Central memory CD8-positive, alpha-beta T cell (primary cell): ENCODE measurements at places on chromosomes 1 and 21.
A peak's percentile ranks its signal among the peaks of the same experiment; 100 is the strongest.

DNA sequence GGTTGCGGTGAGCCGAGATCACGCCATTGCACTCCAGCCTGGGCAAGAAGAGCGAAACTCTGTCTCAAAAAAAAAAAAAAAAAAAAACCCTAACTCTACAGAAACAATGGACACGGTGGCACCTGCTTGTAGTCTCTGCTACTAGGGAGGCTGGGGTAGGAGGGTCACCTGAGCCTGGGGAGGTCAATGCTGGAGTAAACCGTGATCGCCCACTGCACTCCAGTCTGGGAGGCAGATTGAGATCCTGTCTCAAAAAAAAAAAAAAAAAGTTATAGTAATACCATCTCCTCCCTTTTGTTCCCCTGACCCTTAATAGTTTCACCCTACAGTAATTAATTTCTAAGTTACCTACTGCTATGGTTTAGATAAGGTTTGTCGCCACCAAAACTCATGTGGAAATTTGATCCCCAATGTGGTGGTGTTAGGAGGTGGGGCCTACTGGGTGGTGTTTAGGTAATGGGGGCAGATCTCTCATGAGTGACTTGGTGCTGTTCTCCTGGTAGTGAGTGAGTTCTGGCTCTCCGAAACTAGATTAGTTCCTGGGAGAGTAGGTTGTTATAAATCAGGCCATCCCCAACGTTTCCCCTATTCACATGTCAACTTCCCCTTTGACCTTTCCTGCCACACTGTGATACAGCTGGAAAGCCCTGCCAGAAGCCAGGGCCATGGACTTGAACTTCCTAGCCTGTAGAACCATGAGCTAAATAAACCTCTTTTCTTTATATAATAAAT, 9.8 kb downstream of the FBXO42 start:
- DNase-seq = no peak

GRCh38 chr1:38852780-38853179, 6.8 kb downstream of the RRAGC start:
- DNase-seq = no peak

DNA sequence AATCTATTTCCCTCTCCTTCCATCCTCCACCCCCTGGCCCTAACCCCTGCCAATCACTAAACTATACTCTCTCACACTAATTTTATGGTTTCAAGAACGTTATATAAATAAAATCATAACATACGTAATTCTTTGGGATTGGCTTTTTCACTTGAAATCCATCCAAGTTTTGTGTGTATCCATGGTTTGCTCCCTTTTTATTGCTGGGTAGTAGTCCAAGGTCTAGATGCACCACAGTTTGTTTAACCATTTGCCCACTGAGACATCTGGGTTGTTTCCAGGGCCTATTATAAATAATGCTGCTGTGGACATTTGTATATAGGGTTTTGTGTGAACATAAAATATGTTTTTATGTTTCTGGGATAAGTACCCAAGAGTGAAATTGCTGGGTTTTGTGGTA, 61.4 kb downstream of the TEX35 start:
- no peak for DNase-seq

- no peak for DNase-seq
These were observed 72.6 kb upstream of the USP24 start for GRCh38 chr1:55287723-55288122.

DNA sequence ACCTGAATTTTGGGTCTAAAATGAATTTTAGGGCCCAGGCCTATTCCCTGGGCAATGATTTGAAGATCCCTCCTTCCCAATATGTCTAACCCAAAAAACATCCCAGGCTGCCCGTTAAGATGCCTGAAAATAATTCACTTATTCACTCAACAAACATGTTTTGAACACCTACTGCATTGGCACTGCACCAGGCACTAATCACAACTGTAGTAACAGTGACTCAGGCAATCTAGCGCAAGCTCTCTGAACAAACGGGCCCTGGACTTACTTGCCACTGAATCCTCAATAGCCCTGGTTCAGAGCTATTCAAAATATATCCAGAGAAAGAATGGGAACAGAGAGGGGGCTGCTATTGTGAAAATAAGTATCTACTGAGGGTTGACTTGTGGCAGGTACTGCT, 4.2 kb downstream of the CD244 start:
- DNase-seq = no peak

- DNase-seq = no peak
These were observed 217.1 kb downstream of the NFIA start for GRCh38 chr1:61299463-61299862.

- DNase-seq = no peak
These were observed 11.7 kb downstream of the CAPN9 start for GRCh38 chr1:230758709-230759368.

DNA sequence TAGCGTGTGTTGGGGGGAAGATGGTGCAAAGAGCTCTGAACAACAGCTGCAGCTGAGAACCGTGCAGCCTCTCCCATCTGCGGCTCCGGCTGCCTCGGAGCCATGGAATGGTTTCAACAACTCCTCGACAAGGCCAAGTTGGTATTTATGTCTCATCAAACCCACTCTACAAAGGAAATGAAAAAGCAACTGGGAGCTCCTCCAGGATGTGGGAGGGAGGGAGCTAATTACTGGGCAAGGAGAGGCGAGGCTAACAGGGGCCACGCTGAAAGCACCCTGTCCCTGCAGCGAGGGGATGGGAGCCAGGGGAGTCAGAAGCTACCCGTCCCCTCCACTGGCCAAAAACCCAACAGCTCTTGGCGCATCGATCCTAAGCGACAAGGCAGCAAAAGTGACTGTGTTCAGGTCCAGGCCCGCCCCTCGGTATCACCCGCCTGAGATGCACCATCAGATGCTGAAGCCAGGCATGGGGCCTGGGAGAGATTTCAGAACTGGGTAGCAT, 63.1 kb downstream of the ACOT7 start:
- DNase-seq = no peak

GRCh38 chr1:31218705-31219104, 21.0 kb downstream of the NKAIN1 start:
- no peak for DNase-seq

DNA sequence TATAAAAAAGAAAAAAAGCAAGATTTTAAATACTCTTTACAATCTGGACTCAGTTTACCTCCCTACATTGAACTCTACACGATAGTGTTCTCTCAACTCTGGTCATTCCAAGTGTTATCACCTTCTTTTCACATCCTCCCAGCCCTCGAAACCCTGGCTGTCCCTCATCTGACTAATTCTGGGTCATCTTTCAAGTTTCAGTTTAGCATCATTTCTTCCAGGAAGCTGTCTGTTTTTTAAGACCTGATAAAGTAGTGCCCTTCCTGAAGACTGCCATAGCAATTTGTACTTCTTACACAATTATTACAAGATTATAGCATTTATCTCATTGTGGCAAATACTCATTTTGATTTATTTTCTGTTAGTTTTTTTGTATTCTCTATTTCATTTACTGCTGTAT, 1.2 kb downstream of the ALG14 start:
- DNase-seq = no peak

DNA sequence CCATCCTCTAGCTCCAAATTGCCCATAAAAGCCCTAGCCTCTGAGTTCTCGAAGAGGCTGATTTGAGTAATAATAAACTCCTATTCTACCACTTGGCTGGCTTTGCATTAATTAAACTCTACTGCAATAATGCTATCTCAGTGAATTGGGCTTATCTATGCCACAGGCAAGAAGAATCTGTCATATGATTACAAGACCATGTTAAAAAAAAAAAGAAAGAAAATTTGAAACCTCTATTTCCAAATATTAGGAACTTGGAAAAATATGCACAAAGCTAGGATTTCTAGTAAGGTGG, 27.6 kb upstream of the SGIP1 start:
- DNase-seq = no peak

DNA sequence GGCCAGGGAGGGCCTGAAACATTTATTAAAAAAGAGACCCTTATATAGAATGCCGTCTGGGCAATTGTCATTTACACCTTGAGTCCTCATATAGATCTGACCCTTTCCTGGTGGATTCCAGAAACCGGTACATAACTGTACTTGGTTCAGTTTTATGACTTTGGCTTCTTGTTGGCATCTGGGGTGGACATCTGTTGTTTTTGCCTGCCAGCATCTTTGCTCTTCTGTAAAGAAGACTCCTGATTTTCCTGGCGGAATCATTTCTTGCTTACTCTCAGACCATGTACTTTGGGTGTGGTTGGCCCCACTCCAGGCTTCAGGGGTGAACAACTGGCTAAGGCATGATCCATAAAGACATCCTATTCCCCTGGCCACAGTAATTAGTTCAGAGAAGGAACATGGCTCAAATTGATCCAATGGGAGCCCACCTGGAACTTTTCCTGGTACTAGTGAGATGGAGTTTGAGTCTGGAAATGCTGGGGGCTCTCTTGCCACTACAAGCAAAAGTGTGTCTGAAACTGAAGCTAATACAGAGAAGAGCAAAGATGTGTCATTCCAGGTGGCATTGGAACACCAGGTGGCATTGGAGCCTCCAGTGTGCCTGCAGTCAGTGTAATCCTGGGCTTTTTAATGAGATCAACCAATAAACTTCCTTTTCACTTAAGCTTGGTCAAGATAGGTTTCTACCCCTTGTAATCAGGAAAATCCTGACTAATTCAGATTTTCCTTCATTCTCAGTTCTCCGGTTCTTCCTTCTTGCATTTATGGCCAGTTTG, 332.5 kb upstream of the CAMK1G start:
- DNase-seq = no peak

GRCh38 chr1:205287767-205288559, 33.6 kb downstream of the NUAK2 start:
- peak; percentile 89 for DNase-seq

DNA sequence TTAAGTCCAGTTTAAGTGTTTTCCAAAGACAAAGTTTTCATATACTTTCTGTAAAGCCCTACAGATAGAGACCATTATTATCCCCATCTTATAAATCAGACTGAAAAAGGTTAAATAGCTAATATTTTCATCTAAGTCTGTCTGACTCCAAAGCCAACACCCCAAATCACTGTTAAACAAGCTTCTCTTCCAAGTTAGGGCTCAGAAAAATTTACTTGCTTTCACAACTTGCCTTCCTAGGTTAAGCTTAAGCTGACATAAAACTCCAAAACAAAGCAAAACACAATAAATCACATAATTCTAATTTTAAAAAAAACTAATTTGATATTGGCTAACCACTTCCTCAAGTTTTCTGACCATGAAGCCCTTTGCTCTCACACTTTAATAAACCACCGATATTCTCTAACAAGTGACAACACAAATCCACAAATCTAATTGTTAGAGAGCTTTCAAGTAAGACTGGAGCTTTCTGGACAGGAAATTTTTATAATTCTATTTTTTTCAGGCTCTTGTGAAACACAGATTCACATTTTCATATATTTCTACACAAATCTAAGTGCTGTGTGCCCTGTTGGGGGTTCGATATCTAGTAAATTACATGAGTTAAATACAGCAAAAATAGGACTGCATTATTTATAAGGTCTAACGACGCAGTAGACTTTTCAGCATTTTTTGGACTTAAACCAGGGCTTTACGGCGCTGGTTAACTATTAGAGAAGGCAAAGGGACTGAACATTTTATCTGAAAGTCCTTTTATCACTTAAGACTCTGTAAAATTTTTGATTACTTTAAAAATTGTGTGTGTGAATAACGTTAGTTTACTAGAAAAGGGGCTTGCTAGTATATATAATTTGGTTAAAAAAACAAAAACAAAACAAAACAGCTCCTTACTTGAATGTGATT, 2.1 kb downstream of the GNG12 start:
- no peak for DNase-seq

- no peak for DNase-seq
These were observed at the start of gene C1orf167 for GRCh38 chr1:11761988-11762406. TSS of gene C1orf167 (plus strand) at chr1:11762193. CDS start at chr1:11764401, 2,208 bp downstream.
